A549 treated with CORT108297 at 1 μM for 4 hours (cell line): ENCODE measurements at places on chromosomes 11 and 22. TPM values are rescaled to one million over a fixed set of nuclear protein-coding genes. Genes with fewer than 3 reads are reported as not detected.

The RFPL2 gene
- 0.07 to 0.21 TPM (median 0.11 TPM) in 5 replicates for total RNA-seq

The ESAM gene
- 9.1 to 13.4 TPM (median 12.1 TPM) in 5 replicates for total RNA-seq

The KCNE3 gene
- total RNA-seq, result 0.05 TPM in 1 of 5 replicates, not detected in the others

The PKDREJ gene
- not detected in 5 replicates for total RNA-seq

The BEST1 gene
- total RNA-seq, result 1.5 to 2.5 TPM (median 2.0 TPM) in 5 replicates

The SLC43A1 gene
- 2.7 to 3.2 TPM (median 3.1 TPM) in 5 replicates for total RNA-seq

The LDLRAD3 gene
- total RNA-seq, result 20.0 to 26.0 TPM (median 24.2 TPM) in 5 replicates

The PPME1 gene
- 54.8 to 58.0 TPM (median 57.1 TPM) in 5 replicates for total RNA-seq

The OPCML gene
- not detected in 5 replicates for total RNA-seq

The TMEM121B gene
- 0.05 to 0.16 TPM (median 0.09 TPM) in 5 replicates for total RNA-seq

The TMPRSS4 gene
- not detected in 5 replicates for total RNA-seq

The MRGPRF gene
- 0.05 to 0.08 TPM (median 0.06 TPM) in 5 replicates for total RNA-seq

The CNGA4 gene
- 0.03 to 0.09 TPM (median 0.06 TPM) in 4 of 5 replicates, not detected in the other for total RNA-seq

The WT1 gene
- 5.2 to 6.0 TPM (median 5.7 TPM) in 5 replicates for total RNA-seq

The XRCC6 gene
- total RNA-seq, result 287 to 354 TPM (median 296 TPM) in 5 replicates

The TPCN2 gene
- total RNA-seq, result 8.5 to 14.0 TPM (median 13.4 TPM) in 5 replicates

The APOA4 gene
- not detected in 5 replicates for total RNA-seq
